Heart right ventricle (tissue), 16 donors: ENCODE measurements at places on chromosomes 7 and 10.
A peak's percentile ranks its signal among the peaks of the same experiment; 100 is the strongest.

GRCh38 chr7:80699045-80699638, 60.7 kb downstream of the CD36 start:
- no peak for DNase-seq

- DNase-seq = no peak
Measured at GRCh38 chr10:31803606-31804351, 124.9 kb downstream of the ARHGAP12 start.

DNA sequence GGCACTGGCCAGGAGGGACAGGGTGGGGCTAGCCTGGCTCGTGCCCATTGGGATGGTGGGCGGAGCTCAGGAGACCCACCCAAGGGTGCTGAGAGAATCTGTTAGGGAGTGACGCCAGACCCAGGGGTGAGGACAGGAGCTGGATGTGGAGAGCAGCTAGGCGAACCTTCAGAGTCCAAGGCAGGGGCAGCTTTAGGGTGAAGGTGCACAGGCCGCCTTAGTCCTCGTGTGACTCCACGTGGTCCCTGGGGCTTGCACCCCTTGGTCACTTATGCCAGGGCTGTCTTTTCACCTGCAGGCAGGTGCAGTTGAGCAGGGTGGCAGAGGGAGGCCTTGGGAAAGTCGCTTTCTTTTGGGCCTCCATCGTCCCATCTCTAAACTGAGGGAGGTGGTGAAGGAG, 4.3 kb downstream of the RAMP3 start:
- no peak for DNase-seq

DNA sequence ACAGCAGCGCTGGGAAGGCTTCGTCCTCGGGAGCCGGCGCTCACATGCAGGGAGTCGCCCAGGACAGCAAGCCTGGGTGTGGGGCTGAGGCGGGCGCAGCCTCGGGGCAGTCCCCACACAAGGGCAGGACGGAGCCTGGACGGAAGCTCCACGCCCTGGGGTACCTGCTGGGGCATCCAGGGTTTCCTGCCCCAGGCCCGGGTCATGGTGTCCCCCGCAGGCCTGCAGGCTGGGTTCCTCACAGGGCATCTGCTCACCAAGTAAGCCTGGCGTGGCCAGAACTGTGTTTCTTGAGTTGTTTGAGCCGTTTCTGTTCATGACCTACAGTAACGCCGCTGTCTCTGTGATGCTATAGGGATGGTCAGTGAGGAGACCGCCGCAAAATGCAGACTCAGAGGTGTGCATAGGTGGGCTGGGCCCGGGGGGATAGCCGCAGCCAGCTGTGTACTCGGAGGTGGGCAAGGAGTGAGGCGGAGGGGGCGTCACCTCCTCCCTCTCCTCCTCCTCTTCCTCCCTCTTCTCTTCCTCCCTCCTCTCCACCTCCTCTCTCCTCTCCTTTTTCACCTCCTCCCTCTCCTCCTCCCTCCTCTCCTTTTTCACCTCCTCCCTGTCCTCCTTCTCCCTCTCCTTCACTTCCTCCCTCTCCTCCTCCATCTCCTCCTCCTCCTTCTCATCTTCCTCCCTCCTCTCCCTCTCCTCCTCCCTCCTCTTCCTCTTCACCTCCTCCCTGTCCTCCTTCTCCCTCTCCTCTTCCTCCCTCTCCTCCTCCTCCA, 438.9 kb downstream of the DNAJB6 start:
- DNase-seq = no peak

- DNase-seq = peak; percentile 68
Measured at GRCh38 chr10:97543025-97543546, 29.5 kb upstream of the ANKRD2 start.
